Femur (tissue), 1 donor: ENCODE measurements at places on chromosomes 2 and 18.

- no peak for DNase-seq
These were observed 571.6 kb downstream of the ARHGAP15 start for GRCh38 chr2:143700865-143701264.

GRCh38 chr2:33058716-33059470 is 112.1 kb downstream of the LTBP1 start:
- DNase-seq = no peak

DNA sequence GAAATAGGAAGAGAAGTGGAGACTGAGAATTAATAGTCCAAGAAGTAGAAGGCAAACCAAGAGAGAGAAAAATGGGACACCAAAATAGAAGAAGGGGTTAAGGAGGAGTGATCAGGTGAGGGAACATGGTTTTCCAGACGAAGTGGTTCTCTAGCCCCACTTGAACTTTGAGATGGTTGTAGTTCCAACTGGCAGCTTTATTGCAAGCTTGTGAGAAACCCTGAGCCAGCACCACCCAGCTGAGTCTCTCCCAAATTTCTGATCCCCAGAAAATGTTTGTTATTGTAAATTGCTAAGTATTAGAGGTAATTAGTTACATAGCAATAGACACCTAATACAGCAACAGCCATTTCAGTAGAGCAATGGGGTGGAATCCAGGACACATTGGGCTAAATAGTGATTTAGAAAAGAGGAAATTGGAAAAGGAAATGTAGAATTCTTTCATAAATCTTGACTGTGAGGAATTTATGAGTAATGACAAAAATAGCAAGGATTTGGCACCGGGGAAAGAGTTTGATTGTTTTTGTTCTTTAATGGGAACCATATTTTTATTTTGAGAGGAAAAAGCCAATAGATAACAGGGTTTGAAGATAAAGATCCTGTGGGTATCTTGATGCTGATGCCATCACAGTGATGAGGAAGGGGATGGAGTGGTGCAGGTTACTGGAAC is 62.1 kb upstream of the XDH start:
- DNase-seq = no peak

- DNase-seq = no peak
These were observed 55.0 kb downstream of the INPP5D start for GRCh38 chr2:233115121-233115520.

- DNase-seq = no peak
These were observed 223.4 kb upstream of the SMAD2 start for GRCh38 chr18:48153613-48154481.

DNA sequence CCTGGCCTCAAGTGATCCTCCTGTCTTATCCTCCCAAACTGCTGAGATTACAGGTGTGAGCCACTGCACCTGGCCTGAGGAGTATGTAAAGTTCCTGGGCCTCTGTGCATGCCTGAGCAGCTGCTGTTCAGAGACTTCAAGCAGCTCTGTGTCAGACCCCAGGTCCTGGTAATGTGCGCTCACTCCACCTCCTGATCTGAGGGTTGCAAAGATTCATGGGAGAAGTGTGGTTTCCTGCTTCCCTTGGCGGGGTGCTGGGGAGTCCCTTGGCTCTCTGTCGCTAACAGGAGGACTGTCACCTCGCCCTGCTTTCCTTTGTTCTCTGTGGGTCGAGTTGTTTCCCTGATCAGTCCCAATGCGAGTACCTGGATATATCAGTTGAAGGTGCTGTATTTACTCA is 8.6 kb upstream of the IL36A start:
- DNase-seq = no peak

- no peak for DNase-seq
These were observed 1346.2 kb downstream of the SUCLG1 start for GRCh38 chr2:83112858-83113257.

- DNase-seq = no peak
These were observed 590 bp downstream of the MDH1 start for GRCh38 chr2:63589148-63589958.

DNA sequence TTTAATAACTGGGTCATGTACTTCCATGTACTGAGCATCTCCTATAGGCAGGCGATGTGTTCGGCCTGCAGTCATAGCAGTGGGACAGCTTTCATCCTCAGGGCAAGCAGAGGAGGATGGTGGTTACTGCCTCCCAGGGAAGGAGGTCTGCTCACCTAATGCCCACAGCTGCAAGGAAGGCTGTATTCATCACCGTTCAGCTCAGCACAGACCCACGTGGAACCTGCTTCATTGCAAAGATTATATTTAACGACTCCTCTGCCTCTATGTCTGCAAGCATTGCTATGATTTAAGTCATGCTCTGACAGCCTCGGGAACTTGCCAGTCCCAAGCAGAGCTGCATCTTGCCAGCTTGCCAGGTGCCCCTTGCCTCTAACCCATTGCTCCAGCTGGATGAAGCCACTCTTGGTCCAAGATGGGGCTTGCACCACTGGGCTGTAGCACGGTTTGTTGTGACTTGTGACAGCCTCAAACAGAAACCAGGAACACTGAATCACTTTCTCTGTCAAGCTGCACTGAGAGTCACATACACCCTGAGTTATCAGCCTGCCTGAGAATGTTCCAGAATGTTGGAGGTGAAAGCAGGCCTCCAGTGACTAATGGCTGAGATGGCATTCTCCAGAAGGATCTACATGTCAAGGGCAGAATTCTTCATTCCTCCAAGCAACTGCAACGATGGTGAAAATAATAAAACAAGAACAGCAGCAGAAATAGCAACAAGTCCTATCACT is 651.1 kb upstream of the ID2 start:
- no peak for DNase-seq

DNA sequence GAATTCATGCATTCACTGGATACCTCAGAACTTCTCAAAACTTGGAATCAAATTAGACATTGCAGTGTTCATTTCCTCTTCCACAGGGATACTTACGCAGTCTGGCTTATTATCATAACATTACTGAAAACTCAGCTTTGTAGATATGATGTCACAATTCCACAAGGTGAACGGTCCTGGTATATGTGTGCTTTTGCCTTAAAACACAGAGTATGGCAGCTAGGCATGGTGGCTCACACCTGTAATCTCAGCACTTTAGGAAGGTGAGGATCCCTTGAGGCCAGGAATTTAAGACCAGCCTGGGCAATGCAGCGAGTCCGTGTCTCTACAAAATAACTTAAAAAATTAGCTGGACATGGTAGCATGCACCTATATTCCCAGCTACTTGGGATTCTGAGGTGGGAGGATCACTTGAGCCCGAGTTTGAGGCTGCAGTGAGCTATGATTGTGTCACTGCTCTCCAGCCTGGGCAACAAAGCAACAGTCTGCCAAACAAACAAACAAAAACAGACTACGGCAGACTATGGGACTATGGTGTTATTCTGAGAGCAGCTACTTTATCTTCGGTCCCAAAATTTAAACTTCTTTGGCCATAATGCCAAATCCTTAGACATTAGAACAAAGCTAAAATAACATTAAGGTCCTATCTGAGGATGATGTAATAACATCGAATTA is 1191.9 kb upstream of the SLC39A10 start:
- no peak for DNase-seq

DNA sequence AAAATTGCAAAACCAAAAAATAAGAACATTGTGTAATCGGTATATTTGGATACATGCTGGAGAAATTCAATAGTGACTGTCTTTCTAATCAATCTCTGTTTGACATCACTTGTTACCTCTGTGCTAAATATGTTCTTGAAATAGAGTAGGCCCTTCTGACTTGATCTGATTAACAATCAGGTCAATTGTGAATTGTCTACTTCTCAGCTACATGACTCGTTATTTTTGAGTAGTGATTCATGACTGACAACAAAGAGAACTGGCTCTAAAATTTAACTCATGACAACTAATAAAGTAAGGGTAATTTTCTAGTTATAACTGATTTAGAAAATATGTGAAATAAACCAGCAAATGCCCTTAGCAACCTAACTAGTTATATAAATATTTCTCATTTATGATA is 312.1 kb downstream of the TMX3 start:
- no peak for DNase-seq

- no peak for DNase-seq
These were observed 5.2 kb downstream of the EML6 start for GRCh38 chr2:54728669-54729120.

DNA sequence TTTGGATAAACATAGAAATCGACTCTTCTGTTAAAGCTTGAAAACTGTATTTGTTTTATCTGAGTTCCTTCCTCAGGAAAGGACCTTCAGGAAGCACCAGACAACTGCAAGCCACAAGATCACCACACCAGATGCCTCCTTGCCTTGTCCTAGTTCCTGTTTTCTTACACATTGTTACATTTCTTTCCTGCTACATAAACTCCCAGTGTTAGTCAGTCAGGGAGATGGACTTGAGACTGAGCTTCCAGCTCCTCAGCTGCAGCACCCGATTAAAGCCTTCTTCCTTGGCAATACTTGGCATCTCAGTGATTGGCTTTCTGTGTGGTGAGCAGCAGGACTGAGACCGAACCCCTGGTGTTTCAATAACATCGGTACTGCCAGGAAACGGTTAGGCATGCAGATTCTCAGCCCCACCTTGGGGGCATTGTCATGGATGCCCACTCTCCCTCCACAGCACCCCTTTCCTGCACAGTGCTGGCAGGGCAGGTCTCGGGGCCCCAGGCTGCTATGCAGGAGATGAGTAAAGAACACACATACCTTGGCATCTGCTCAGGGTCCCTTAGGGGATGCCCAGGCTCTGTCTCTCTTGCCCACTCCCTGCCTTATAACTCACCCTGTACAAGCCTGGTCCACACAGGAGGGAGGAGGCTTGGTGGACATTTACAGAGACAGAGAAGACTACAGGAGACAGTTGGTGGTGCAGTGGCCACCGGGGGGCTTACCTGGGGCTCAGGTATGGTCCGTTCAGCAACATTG is 32.6 kb downstream of the ANKMY1 start:
- no peak for DNase-seq

DNA sequence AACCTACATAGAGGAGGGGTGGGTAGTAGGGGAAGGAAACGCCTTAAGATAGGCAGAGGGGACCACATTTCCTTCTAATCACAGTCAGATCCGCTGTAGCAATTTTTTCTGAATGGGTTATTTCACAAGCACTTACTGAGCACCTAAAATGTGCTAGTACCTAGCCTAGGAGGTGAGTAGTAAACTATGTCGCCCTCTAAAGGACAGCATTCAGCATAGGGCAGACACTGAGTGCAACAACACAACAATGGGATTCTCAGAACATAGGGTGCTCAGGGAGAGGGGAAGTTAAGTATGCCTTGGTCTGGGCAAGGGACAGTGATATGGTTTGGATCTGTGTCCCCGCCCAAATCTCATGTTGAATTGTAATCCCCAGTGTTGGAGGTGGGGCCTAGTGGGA is 166.1 kb upstream of the RAB6C start:
- no peak for DNase-seq

GRCh38 chr2:127704641-127705390 is 3.5 kb downstream of the SFT2D3 start:
- DNase-seq = no peak

DNA sequence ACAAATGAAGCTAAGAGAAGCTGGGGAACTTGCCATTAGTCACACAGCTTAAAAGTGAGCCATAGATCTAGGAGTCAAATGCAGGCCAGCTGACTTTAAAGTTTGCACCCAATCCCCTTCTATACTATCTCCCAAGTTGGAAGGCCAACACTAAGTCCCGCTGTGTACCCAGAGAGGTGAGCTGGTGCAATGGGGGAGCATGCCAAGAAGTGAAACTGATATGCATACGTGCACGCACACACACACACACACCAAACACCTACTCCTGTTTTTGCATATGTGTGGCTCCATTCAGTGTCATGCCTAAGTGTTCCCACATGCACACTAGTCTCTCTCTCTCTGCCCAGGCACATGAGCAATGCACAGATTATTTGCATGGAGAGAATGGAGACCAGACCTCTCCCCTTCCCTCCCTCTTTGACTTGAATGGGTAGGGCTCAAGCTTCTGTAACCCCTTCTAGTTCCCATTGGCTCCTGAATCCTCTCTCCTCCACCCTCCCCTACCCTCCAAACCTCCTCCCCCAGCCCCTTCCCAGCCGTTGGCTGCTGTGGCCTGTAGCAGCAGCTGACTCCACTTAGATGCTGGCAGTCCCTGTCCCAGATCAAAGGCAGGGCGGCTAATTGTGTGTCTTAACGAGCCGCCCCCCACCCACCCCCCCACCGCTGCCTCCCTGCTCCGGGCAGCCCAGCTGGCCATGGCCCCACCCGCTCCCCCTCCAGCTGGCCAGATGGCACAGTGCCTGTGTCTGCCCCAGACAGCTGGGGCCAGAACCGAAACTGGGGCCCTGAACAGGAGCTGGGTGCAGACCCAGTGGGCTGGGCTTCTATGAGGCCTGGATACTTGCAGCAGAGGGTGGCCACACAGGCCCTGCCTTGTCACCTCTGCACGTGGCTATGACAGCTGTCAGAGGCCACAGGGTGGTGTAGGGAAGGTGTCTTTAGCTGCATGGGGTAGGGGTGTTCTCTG is 5.6 kb downstream of the WNT10A start:
- DNase-seq = peak; percentile 60

- DNase-seq = no peak
These were observed 194.0 kb downstream of the VWC2L start for GRCh38 chr2:214604861-214605260.

- DNase-seq = no peak
These were observed 676.8 kb upstream of the RAB6C start for GRCh38 chr2:129302561-129303183.

DNA sequence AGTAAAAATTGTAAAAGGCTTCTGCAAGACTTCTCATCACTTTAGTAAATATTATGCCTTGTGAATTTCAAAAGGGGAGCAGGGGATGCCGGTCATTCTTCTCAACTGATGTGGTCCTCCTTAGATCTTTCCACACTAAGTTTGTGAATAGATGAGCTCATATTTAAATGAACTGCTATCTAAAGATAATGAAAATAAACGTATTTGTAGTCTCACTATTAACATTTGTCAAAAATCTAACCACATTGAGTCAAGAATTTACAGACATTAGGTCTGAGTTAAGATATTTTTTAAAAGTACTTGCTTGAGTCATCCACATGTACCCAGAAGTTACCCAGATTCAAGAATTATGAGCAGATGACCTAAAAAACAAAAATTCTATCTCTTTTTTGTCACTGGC is 6.5 kb downstream of the PRPF40A start:
- DNase-seq = no peak
